Stimulated activated CD4-positive, alpha-beta T cell treated with anti-CD3 and anti-CD28 coated beads, Interleukin-12 subunit alpha, Interleukin-12 subunit beta, amount 100 ng/mL, for 24 hours (primary cell): ENCODE measurements at places on chromosomes 6 and 20.

GRCh38 chr6:80502871-80503270 lies 396.4 kb downstream of the BCKDHB start:
- DNase-seq = no peak

GRCh38 chr6:139172567-139172966 lies 37.7 kb downstream of the HECA start:
- no peak for DNase-seq

DNA sequence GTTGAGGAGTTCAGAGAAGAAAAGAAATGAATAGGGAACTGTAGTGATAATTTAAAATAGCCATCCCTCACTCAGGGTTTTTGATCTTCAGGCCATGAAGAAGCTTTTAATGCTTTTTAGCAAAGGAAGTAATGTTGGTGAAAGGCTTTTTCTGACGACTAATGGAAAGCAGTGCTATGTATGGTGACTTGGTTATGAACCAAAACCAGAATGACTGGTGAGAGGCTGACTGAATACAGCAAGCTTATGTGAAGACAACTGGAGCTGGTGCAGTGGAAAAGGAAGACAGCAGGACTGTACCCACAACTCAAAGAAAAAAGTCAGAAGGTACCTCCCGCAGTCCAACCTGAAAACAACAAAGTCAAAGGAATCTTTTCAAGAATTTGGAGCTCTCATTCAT lies 118.8 kb downstream of the PRDM1 start:
- no peak for DNase-seq

DNA sequence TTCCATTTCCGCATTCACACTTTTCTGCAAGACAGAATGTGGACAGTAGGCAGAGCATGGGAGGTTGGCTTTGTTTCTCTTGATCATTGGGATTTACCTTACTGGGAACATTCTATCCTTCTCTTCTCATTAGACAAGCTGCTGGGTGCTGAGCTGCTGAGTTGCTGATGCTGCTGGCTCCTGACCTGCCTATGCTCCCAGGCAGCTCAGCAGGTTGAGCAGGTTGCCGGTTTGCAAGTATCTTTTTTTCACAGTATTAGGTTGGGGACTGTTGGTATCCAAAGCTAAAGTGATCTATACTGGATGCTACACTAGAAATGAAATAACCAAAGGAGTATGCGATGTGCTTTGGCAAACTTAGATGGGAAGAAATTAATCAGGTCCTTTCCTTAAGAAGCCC lies 23.7 kb upstream of the ADGRF4 start:
- no peak for DNase-seq

- DNase-seq = no peak
These were observed 240.9 kb upstream of the BTBD3 start for GRCh38 chr20:11676630-11677287.

DNA sequence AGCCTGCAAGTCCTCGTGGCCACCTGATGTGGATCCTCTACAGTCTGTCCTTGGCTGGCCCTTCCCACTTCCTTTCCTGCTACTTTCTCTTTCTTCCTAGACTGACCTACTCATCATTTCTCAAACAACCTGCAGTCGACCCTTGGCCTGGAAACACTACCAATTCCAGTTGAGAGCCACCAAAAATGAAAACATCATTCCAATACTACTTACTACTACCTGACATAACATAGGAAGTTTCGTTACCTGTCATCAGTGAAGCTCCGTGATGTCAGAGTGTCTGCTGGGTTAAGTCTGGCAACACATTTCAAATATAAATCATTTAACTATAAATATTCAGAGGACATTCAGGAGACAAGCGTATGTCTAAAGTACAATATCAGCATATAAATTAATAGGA lies 13.8 kb downstream of the GZF1 start:
- DNase-seq = no peak

- no peak for DNase-seq
These were observed 331.2 kb upstream of the KCNQ5 start for GRCh38 chr6:72290620-72291019.

GRCh38 chr6:129009851-129010250 lies 126.9 kb downstream of the LAMA2 start:
- no peak for DNase-seq

GRCh38 chr20:43516251-43516824 lies 8.8 kb downstream of the L3MBTL1 start:
- DNase-seq = no peak

GRCh38 chr6:156686995-156687788 lies 90.0 kb upstream of the ARID1B start:
- DNase-seq = peak; percentile 63

GRCh38 chr6:49513153-49513989 lies 13.6 kb downstream of the GLYATL3 start:
- no peak for DNase-seq

GRCh38 chr6:51613558-51613957 lies 473.9 kb downstream of the PKHD1 start:
- no peak for DNase-seq

DNA sequence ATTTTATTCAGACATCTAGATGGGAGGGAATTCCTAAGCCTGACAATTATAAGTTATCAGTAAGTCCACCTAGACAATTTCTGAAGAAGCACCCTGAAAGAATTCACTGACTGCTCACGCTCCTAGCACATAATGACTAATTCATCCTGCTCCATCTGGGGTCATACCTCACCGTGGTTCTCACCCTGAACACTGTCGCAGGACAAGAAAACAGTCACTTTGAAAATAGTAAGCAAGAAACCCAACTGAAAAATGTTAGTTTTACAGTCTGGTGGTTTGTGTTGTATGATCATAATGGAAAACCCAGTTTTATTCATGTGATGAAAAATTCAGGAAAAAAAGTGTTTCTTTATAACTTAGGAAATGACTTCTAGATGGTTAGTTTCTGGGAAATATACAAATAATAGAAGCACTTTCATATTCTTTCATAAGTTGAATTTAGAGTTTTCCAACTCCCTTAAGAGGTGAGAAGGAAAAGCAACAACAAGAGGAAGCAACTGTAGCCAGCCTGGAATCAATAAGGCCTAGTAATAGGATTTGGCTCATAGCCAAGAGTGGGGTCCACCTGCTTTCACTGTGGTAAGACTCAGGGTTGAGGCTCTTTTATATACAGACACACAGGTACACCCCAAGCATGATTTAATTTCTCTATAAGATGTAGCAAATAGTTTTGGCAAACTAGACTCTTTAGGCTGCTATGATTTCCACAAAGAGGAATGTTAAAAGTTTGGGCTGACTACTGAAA lies 94.1 kb downstream of the HIVEP2 start:
- no peak for DNase-seq

- peak; percentile 43 for DNase-seq
These were observed 206.1 kb upstream of the PRDM1 start for GRCh38 chr6:105880030-105880492.

GRCh38 chr6:93819189-93819588 lies 399.8 kb upstream of the EPHA7 start:
- no peak for DNase-seq

DNA sequence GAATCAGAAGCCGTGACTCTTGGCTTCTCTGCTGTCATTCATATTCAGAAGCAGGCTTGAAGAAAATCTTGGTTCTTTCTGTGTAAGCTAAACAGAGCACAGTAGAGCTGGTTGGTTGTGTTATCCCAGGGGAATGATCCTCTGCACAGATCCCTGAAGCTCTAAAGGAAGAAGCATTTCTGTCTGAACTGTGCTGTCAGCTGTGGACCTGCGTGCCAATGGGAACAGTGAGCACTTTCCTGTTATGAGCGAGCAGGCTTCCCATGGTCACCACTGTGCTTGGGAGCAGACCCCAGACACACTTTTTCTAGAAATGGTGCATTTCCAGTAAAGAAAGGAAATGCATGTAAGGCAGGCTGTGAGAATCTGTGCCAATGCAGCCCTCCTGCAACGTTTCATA lies 490.2 kb downstream of the EPM2A start:
- no peak for DNase-seq

DNA sequence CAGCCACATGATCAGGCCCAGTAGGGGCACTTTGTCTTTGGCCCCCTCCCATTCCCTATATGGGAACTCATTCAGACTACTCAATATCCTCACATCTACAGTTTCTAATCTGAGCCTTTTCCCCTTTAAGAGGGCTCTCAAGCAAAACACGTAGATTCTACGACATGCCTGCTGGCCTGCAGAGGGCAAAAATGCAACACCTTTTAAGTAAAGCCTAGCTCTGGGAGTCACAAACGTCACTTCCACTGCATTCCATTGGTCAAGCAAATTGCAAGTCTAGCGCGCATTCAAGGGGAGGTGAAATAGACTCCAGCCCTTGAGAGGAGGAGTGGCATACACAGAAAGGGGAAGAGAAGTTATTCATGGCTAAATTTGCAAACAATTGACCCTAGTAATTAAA lies 70.6 kb downstream of the CDC40 start:
- no peak for DNase-seq

DNA sequence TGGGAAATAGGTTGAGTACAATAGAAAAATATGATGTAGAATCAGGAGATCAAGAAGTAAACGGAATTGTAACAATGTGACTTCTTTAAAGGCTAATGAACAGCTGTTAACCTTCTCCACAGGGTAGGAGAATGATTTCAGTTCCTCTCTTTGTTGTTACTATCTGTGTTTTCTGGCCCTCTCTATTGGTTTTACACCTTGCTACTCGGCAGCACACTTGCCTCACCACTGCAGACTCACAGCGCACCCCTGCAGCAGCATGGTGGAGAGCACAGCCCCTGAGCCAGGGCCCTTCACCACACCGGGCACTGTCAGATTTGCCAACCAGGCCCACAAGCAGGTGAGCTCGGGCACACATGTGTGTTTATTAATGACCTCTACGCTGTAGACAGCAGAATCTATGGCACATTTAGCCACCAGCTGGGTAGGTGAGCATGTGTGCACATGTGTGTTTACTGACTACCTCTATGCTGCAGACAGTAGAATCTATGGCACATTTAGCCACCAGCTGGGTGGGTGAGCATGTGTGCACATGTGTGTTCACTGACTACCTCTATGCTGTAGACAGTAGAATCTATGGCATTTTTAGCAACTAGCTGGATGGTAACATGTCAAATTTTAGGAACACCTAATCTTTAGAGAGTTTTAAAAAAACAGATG lies 16.8 kb downstream of the SFT2D1 start:
- DNase-seq = no peak

GRCh38 chr6:153027480-153027879 lies 25.0 kb upstream of the MTRF1L start:
- DNase-seq = no peak

GRCh38 chr20:10059006-10059405 lies 24.2 kb downstream of the ANKEF1 start:
- DNase-seq = no peak

DNA sequence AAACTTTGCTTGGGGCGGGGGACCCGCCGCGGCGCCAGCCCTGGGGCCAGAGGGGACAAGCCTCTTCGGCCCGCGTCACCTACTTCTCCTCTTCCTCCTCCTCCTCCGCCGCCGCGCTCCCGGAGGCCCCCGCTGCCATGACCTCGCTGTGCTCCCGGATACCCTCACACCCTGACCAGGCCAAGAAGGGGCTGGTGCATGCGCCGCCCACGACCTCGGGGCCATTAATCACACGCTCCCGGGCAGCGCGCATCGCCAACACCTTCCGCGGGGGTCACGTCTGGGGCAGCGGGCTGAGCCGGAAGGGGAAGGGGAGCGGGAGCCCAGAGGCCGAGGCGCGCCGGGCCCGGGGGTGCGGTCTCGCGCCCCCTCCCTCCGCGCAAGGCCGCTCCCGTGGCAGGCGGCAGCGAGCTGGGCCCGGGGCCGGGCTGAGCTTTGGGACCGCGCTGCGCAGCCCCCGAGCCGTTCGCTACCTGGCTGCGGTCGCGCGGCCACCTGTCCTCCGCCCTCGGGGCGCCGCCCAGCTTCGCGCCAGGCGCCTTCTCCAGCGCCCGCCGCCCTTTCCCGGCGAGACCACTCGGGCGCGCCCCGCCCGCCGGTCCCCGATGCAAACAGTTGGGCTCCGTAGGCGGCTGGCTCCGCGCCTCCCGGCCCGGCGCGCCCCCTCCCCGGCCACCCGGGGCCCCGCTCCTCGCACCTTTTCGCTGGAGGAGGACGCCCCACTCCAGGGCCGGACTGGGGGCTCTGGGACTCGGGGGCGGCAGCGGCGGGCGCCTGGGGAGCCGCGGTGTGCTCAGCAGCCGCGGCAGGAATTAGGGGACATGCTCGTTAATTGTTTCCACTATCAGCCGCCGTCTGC lies 575 bp upstream of the CNR1 start:
- DNase-seq = no peak

DNA sequence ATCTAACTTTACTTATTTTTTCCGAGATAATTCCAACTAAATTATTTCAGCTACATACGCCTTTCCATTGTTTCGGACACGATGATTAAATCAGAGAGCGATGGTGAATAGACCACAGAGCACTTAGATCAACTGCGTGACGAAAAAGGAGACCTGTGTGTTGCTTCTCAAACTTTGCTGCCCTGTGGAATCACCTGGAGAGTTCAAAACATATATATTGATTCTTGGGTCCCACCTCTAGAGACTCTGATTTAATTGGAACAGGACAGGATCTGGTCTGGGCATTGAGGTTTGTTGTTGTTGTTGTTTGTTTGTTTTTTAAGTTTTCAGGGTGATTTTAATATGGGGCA lies 401 bp upstream of the TNFRSF21 start:
- DNase-seq = no peak

GRCh38 chr6:17013701-17014100 lies 88.1 kb upstream of the STMND1 start:
- DNase-seq = no peak

DNA sequence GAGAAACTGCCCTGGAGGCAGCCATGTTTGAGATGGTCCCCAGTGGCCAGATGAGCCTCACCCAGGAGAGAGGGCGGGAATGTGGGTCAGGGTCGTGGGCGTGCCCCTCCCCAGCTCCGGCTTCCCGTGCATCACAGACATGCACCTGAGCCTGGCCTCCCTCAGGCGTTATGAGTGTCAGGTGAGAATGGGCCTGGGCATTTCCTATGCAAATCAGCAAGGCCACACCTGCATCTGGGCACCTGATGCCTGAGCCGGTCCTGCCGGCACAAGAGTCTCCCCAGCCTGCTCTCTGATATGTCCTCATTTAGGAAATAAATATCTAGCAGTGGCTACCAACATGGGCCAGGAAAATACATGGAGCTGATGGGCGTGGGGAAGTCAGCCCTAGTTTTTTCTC lies 82.4 kb downstream of the RAMACL start:
- no peak for DNase-seq

GRCh38 chr6:70520575-70520974 lies 46.2 kb upstream of the SDHAF4 start:
- DNase-seq = no peak

GRCh38 chr20:46915575-46916257 lies 21.1 kb downstream of the EYA2 start:
- no peak for DNase-seq

GRCh38 chr6:159152041-159152440 lies 17.2 kb upstream of the FNDC1 start:
- no peak for DNase-seq

GRCh38 chr20:8394308-8394945 lies 262.4 kb downstream of the PLCB1 start:
- DNase-seq = no peak

DNA sequence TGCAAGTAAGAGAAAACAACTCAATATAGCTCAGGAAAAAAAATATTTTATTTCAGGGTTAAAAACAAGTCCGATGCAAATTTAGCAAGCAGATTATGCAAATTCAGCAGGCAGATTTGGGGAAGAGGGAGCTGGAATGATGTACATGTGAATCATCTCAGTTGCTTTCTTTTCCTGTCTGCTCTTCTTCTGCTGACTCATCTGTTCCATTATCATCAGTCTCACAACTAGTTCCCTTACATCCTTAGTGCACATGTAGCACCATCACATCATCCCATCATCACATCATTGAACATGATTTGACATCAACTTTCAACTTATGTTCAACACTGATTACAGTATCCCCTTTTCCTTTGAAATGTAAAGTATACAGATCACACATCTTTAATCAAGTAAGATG lies 11.5 kb upstream of the DEFB113 start:
- no peak for DNase-seq
